ENCODE measurements at places on chromosomes 5 and 9.

DNA sequence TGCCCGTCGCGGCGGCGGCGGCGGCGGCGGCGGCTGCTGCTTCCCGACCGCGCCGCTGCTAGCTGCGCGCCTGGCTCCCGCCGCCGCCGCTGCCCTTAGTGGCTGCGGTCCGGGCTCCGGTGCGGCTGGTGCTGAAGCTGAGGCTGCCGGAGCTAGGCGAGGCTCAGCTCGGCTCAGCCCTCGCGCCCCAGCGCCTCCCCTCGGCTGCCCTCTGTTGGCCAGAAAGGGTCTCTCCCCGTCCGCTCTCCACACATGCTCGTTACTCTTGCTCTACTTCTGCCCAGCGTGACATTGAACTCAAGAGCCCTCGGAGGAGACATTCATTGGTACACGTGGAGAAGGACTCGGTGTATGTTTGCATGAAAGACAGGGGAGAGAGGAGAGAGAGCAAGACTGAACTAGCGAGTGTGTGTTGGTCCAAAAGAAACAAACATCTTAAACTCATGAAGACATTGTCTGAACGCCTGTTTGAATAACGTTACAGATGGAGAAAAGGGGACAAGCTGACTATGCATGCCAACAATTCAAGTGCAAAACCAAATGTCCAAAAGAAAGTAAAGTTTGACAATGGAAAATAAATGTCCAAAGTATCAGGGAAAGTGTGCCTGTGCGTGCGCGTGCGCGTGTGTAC lies at the start of gene HCN1:
TSS of gene HCN1 (minus strand) at position 175 of the 631 bp plus-strand sequence.
- DNase-seq, result peak; percentile 92

GRCh38 chr9:105044518-105044917 lies 116.6 kb upstream of the ABCA1 start:
- DNase-seq, result no peak

- DNase-seq, result no peak
Measured at GRCh38 chr9:19375538-19375937, 4.5 kb downstream of the RPS6 start.

DNA sequence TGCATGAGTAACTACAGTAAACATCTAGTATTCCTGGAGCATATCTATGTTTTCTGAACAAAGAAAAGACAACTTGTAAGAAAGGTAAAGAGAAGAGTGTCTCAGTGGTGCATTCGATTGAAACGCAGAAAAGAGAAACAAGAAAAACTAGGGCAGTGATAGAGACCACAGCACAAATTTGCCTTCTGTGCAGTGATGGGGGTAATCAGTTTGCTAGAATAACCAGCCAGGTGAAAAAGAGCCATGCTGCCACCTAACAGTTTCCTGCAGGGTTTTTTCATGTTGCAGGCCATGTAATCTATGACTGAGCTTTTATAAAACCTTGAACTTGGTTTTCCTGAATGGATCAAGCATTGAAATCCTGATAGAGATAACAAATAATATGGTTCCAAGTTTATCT lies 198.4 kb upstream of the MEF2C start:
- DNase-seq, result no peak

GRCh38 chr5:75052192-75053053 lies at the start of gene GCNT4:
Gene GCNT4 (minus strand): TSS chr5:75052558. CDS start chr5:75030037, 22,521 bp downstream.
- DNase-seq, result peak; percentile 84
